ENCODE measurements at places on chromosomes 11 and 22.

DNA sequence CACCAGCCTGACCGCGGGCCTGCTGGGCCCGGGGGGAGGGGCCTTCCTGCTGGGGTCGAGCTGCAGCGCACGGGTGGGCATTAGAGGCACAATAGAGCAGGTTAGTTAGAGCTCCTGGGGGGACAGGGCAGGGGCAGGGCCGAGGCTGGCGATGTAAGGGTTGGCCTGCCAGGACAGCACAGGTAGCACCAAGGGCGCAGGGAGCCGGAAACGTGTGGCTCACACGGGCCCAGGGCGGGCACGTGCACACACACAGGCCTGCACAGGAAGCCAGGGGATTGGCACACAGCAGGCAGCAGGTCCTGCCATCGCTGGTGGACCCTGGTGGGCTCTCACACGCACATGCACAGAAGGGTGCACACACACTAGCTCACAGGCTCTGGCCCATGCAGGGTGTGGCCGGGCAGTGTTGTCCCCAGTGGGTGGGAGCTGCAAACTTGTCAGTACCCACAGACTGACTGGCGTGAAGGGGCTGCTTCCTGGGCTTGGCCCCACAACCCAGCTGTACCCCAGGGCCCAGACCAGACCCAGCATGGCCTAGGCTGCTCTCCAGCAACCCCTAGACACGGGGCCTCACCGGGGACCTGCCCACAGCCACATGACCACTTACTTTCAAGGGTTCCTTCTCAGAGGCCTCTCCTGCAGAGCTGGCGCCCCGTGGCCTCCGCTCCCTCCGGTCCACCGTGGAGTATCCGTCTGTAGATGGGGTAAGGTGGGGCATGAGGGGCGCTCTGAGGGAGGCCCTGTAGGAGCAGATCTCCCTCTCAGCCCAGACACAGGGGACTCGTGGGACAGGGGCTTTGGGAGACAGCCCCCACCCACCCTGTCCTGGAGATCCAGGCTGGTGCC, 29.9 kb upstream of the TXNRD2 start:
- DNase-seq = no peak

DNA sequence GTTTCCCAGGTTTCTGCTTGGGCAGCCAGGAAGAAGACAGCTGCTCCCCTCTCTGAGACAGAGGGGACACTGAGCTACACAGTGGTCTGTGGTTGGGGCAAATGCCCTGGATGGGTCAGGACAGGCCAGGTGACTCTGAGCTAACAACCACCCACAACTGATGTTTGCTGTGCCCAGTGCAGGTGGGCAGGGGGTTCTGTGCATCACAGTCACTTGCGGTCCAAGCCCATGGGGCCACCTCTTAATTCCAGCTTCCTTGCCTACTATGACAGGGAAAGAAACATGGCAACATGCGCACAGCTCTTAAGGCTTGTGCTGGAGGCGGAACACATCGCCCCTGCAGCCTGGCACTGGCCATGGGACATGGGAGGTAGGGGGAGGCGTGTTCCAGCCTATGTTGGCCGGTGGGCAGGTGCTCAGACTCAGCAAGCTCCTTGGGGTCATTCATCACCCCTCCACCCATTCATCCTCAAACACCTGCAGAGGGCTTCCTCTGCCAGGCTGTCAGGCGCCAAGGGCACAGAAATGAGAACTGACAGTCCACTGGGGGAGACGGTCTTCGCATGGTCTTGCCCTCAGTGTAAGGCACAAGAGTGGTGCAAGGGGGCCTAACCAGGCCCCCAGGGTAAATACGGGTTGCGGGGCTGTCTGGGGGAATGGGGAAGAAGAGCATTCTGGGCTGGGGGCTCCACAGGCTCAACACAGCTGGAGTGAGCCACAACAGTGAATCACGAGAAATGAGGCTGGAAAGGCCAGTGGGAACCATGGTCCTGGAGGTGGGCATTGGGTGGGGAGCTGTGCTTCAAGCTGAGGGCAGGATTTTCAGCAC, 55.6 kb downstream of the ARFGAP3 start:
- DNase-seq = no peak

DNA sequence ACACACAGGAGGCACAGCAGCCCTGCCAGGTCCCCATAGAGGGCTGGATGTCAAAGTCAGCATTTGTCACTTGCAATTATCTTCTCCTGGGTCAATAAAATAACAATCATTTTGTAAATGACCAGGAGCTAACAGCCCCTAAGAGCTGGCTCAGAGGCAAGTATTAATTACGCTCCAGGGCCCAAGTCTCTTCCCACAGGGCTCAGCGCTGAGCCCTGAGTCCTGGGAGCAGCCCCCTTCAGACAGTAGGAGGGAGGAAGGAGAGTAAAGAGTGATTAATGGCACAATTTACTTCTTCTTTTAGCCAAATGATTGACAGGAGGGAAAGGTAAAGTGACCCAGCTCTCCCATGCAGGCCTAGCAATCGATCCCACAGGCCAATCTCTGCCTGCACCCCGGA, 99.0 kb upstream of the DRD2 start:
- no peak for DNase-seq

- no peak for DNase-seq
Measured at GRCh38 chr11:11036185-11036847, 178.5 kb upstream of the ZBED5 start.

- no peak for DNase-seq
Measured at GRCh38 chr11:12356944-12357655, 20.3 kb upstream of the PARVA start.

DNA sequence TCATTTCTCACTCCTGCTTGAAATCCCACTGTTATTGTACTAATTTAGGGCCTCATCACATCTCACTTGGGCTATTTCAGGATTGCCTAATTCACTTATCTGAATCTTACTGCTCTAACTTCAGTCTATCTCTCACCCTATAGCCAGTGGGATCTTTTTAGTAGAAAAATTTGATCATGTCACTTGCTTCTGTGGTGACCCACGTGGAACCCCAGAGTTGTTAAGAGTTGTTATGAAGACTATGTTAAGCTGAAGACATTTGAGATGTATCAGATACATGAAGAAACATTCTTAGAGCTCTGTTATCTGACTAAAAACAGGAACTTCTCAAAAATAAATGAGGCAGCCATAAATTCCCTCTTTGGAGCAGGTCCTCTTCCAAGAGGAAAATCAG, 1375.6 kb upstream of the TENM4 start:
- DNase-seq = no peak

DNA sequence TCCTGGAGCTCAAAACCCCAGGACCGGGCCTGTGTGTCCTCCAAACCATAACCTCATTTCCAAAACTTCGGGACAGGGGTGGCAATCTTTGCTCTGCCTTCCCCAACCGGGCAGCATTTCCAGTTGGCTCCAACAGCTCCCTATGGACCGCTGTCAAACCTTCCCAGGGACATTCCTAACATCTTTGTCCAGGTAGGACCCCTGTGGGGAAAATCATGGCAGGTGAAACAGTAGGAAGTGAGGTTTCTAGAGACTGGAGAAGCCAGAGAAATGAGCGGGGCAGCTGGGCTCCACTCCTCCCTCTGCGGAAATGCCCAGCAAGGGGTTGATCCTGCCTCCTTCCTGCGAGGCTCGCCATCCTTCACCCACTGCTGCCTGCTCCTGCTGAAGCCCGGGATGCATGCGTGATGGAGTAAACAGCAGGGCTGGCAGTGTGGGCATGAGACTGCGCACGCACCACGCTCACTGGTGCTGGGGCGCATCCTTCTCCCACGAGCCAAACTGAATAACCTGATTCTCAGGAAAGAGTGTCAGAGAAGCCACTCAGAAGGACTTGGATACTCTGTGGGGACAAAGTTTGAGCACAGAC, 136.4 kb downstream of the BUD13 start:
- DNase-seq = no peak

Data from stimulated activated effector memory CD8-positive, alpha-beta T cell treated with anti-CD3 and anti-CD28 coated beads, Interleukin-12 subunit alpha, Interleukin-12 subunit beta, amount 100 ng/mL, for 72 hours (primary cell).